HepG2 (cell line): ENCODE measurements at places on chromosomes 3 and 15. TPM values are rescaled to one million over a fixed set of nuclear protein-coding genes. Genes with fewer than 3 reads are reported as not detected.

LMCD1 gene
- polyA plus RNA-seq, result 6.1 and 7.1 TPM in 2 replicates

- no peak overlapping the region for H3K4me3 ChIP-seq
- no peak for DNase-seq
- no peaks in the 10 kb centered on the region for H3K27me3 ChIP-seq
- no peak overlapping the region for H3K27ac ChIP-seq
- H3K4me1 ChIP-seq, result peaks cover 12% of the 10 kb centered on the region
Measured at GRCh38 chr3:32480604-32481003, 22.0 kb downstream of the CMTM6 start.

DNA sequence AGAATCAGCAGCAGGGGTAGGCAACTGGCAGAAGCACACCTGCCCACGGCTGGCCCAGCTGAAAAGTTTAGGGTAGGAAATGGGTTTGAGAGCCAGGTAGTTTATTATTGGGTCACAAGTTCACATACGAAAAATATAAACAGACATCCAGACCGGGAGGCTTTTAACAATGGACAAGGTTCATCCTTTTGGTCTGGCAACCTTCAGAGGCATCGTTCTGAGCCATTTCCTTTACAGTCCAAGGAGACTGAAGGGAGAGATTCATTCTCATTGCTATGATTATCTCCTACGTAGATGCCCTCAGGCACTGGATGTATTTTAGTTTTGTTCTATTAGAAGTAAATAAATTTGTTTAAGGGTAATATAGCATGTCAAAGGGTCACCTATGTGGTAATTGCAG is 248.0 kb upstream of the THBS1 start:
- DNase-seq, result no peak
- no peaks in the 10 kb centered on the region for H3K36me3 ChIP-seq
- H3K4me1 ChIP-seq, result peaks cover 23% of the 10 kb centered on the region
- H3K4me3 ChIP-seq, result no peak overlapping the region
- no peak overlapping the region for H3K27ac ChIP-seq

ITGA11 gene
- polyA plus RNA-seq, result not detected in 2 replicates

GRCh38 chr3:79809106-79809505 is 41.3 kb upstream of the ROBO1 start:
- H3K36me3 ChIP-seq, result no peaks in the 10 kb centered on the region
- no peak overlapping the region for H3K4me3 ChIP-seq
- H3K27ac ChIP-seq, result no peak overlapping the region

ZBTB11 gene
- polyA plus RNA-seq, result 5.2 and 5.9 TPM in 2 replicates

DNA sequence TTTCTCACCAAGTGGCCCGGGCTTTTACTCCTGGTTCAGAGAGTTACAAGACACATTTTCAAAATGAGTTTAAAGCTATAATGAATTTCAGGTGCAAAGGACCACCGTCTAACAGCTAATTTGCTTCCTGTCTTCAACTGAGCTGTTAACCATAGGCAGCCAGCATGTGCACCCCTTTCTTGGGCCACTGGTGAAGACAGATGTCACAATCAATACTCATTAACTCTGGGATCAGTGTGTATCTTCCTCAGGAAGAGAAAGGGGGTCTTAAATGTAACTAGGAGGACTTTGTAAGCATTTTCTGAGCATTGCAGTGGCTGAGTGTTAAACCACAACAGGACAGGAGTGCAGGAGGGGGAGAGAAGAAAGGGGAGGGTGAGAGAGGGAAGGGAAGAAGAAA is 750.7 kb upstream of the CFAP20DC start:
- no peaks in the 10 kb centered on the region; the same call in 1 of the 2 replicates for H3K27me3 ChIP-seq
- no peak overlapping the region for H3K27ac ChIP-seq
- H3K36me3 ChIP-seq, result no peaks in the 10 kb centered on the region
- H3K4me1 ChIP-seq, result peaks cover 28% of the 10 kb centered on the region
- DNase-seq, result no peak

DNA sequence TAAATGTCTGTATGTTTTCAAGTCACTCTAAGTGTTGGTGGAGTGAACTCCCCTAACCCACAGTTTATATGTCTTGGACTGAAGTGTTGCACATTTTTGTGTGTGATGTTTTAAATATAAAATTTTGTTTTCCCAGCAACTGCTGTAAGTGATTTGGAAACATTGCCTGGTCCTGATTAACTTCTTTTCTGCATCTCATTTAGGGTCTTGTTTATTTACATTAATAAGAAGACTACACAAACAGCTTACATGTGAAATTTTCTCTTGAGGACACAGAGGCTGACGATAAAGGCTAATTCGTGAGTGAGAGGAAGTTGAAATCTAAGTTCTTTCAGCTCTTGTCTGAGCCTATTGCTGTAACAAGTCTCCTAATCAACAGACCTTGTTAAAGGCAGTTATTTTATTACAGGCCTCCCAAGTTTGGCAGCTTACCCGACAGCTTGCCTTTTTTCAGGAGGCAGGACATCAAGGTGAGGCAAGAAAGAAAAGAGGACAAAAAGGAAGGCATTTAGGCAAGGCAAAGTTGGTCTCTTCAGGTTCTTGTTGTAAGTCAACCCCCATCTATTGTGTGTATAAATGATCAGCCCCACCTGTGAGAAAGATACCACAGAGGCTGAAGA is 177.7 kb upstream of the NR2E3 start:
- no peak overlapping the region for H3K4me3 ChIP-seq
- no peaks in the 10 kb centered on the region for H3K4me1 ChIP-seq
- no peaks in the 10 kb centered on the region for H3K36me3 ChIP-seq
- no peak overlapping the region for H3K27ac ChIP-seq
- no peak for DNase-seq
